ENCODE measurements at places on chromosomes 12 and 14.
A peak's percentile ranks its signal among the peaks of the same experiment; 100 is the strongest.

DNA sequence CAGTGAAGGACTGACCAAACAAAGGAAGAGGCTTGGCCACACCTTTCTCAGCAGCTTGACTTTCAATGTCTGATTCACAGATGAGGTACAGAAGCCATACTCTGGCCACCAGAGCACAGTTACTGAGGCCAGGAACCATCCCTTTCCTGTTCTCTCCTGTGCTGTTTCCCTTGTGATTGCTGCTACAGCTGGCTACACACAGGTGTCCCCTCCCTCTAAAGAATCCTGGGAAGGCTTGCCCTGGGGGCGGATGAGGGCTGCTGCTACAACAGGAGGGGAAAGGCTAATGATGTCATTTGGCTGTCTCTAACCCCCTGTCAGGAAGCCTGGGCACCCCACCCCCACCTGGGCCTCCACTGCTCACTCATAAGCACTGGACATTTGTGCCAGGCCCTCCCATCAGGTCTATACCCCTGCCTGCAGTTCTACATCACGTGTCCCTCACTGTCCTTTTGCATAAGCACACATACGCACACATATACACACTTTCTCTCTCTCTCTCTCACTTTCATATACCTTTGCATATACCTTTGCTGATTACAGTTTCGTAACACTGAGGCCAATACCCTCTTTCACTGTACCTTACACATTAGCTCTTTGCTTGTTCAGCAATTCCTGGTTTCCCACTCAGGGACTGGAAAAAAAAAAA, 41.4 kb downstream of the PRPF40B start:
- peak; percentile 95 for DNase-seq

- DNase-seq, result no peak
Observed at GRCh38 chr12:105462831-105463230, 132.3 kb downstream of the C12orf75 start.

DNA sequence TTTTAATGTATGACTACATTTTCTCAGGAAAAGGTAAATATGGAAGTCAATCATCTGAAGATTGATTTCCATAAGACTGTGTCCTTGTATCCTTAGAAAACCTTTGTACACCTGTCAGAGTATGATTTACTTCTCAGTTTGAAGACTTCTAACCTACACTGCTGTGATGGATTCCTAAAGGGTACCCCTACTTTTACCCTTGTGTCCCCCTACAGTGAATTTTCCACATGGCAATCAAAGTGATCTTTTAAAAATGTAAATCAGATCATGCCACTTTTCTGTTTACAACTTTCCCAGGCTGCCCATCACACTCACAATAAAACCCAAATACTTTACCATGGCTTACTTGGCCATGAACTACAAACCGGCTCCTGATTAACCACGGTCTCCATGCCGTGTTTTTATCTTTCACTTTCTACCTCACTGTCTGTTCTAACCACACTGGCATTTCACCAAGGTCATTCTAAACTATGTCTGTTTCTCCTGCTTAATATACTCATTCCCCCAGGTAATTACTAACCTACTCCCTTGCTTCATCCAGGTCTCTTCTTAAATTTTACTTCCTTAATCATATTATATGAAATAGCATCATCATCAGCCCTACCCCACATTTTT, 8.1 kb downstream of the DNAI7 start:
- no peak for DNase-seq

GRCh38 chr14:83047059-83047830, 1513.6 kb upstream of the SEL1L start:
- no peak for DNase-seq

GRCh38 chr12:6253278-6253677, 53.1 kb downstream of the CD9 start:
- DNase-seq, result no peak
